Head of caudate nucleus (tissue), 42 donors: ENCODE measurements at places on chromosomes 1 and 21.

DNA sequence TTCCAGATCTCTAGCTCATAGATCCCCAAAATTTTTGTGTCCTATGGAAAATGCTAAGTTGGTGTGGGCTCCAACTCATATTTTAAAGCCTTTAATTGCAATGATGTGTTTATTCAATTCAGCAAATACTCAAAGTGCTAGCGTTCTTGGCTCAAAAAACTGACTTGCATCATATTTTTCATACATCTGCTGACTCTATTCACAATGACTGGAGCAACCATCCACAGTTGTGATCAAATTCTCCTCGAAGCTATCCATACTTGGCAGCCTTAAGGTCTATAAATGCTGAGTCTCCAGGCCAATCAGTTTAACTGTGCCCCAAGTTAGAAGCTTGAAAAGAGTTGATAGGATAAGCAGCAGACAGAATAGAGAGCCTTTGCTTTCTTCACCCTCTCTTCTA lies 2.9 kb upstream of the ATP1A1 start:
- no peak for DNase-seq

DNA sequence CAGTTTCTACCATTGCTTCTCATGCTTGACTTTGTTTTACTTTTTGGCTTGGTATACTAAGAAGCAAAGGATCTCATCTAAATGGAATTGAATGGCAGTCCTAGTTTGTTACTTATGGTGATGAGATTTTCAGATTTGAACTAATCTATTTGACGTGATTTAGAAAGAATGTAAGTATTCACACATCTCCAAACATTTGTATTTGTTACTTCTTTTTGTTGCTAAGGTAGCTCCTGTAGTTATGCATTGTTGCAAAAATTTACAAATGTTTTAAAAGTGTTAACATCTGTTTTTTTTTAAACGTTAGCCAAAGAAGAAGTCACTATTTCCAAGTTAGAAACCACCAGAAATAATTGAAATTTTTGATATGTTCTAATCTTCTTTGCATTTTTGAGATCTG lies 222.5 kb downstream of the RPS6KC1 start:
- DNase-seq: no peak

GRCh38 chr1:151520359-151520758 lies 9.2 kb downstream of the CGN start:
- no peak for DNase-seq

DNA sequence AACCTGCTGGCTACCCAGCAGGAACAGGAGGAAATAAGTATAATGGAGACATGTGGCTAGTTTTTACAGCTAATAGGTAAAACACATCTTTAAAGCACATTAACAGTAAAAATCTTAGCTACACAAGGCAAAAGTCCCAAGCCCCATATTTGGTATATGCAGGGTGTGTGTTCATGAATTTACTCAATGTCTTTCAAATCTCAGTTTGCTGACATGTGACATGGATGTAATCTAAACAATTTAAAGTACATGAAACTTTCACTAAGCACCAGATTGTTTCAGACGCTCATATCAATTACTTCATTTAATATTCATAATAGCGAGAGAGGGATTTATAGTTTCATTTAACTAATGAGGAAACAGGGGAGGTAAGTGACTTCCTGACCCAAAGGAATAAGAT lies 3.9 kb downstream of the TACSTD2 start:
- no peak for DNase-seq

- DNase-seq: no peak
These were observed 10.4 kb upstream of the GJA8 start for GRCh38 chr1:147892216-147892615.

- DNase-seq: no peak
These were observed 167.2 kb downstream of the FMN2 start for GRCh38 chr1:240258910-240259309.

DNA sequence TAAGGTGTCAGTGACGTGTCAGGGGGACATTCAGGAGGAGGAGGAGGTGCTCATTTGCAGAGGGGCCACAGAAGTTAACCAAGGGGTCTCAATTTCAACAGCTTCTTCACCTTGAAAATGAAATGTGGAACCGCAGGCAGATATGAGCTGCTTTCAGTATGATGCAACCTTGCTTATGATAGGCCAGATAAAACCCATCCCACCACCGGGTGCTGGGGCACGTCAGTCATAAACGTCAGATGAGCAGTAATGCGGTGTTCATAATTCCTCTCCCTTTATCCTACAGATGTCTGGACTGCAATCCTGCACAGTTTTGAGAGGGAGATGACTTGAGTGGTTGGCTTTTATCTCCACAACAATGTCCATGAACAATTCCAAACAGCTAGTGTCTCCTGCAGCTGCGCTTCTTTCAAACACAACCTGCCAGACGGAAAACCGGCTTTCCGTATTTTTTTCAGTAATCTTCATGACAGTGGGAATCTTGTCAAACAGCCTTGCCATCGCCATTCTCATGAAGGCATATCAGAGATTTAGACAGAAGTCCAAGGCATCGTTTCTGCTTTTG lies 1.7 kb downstream of the PTGFR start:
- no peak for DNase-seq

DNA sequence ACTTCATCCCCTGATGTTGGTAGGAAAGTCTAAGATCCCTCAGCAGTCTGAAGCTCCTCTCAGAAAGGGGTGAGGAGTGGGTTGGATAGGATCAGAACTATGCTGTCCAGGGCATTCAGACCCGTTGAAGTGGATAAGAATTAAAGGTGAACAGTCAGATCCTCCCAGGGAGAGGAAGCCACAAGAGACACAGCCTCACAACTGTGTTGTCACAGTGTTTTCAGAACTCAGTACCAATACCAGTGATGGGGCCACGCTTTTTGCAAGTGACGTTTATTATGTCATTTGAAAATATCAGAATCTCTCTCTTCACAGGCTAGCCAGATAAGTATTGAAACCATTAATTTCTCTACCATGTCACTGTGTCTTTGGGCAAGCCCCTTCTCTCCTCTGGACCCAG lies 15.4 kb upstream of the EPS15 start:
- DNase-seq: no peak
